ENCODE measurements at places on chromosomes 3 and 15.

DNA sequence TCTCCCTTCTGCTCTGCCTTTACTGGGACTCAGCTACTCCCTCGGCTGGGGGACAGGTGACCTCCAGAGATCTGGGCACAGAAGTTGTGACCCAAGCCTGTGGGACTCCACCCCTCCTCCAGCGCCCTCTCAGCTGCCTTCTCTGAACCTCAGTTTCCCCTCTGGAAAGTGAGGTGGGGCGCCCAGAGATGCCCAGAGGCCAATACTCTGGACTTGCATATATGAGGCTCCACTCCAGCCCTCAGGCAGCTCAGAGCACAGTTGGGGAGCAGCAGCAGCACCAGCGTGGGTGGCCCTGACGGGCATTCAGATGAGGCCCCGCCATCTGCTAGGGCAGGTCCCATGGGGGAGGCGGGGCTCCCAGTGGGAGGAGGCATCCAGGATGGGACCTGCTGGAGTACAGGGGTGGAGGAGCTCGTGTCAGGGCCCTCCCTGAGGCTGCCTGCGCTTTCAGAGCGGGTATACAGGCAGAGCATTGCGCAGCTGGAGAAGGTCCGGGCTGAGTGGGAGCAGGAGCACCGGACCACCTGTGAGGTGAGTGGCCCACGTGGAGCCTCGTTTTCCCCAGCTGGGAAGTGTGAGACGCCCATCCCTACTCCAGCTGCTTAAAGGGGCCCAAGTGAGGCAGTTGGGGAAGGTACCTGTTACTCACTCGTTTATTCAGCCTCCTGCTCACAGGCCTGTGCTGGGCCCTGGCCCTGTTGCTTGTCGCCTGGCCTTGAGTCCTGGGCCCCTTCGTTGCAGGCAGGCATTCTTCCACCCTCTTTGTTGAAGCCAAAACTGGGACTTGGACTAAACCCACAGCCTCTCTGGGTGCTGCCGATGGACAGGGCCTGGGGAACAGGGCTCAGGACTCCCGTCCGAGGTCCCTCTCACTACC lies 35.4 kb downstream of the PSTPIP1 start:
- no peak for DNase-seq

DNA sequence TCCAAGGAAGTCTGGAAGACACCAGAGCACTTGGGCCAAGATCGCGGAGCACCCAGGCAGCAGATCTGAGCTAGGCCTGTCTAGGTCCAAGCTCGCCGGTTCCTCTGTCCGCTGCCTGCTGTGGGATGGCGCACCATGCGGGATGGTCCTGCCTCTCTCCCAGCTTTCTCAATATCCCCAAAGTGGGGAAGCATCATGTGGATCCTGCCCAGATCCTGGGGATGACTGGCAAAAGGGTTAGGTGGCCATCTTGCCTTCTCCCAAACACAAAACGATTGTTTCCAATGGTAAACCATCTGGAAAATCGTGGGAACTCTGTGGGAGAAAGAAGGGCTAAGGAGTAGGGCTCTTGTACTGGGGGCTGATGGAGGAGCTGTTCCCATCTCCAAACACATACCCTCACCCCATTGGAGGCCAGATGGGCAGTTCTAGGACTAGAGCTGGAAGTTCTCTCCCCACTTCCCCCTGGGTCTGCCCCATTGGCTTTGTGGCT lies 8.9 kb downstream of the PRKCD start:
- no peak for DNase-seq

DNA sequence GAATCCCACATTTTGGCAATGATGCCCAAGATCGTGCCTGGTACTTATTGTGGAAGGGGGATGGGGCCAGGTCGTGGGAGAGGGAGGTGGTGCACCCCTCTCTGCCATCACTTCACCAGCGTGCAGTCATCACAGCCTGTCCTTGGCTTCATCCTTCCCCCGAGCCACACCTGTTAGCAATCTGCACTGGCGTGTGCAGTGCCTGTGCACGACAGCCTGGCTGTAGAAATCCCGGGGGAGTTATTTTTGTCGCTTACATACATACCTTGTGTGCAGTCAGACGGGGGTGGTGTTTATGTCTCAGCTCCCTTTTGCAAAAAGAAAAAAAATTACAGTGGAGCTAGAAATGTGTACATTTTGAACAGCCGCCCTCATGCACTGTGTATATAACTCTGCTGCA lies 216.0 kb downstream of the TLE3 start:
- DNase-seq = no peak

DNA sequence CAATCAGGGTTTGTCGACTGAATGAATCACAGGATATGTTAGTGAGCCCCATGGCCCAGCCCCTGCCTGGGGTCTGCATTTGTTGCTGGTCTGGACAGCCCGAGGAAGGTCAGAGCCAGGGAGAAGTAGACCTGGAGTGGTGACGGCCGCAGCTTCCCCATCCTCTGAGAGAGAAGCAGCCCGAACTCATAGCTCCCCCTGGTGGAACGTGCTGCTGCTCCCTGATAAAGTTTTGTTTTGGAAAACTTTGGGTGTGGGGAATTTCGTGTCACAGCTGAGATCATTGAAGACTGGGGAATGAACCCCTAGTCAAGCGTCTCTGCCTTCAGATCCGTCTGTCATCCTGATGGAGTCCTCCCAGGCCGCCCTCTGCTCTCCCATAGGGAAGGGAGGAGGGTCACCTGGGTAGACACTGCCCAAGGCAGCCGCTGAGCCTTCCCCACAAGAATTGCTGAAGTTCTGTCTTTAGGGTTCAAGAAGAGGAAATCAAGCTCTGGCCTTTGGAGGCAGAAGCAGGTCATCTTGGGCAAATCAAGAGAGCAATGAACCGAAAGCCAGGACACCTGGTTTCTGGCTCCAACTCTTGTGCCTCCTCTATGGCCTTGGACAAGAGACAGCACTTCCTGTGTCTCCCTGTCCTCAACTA lies 60.5 kb downstream of the GLDN start:
- DNase-seq = peak; percentile 36

GRCh38 chr3:182843478-182843877 lies 50.2 kb downstream of the ATP11B start:
- peak; percentile 24 for DNase-seq

DNA sequence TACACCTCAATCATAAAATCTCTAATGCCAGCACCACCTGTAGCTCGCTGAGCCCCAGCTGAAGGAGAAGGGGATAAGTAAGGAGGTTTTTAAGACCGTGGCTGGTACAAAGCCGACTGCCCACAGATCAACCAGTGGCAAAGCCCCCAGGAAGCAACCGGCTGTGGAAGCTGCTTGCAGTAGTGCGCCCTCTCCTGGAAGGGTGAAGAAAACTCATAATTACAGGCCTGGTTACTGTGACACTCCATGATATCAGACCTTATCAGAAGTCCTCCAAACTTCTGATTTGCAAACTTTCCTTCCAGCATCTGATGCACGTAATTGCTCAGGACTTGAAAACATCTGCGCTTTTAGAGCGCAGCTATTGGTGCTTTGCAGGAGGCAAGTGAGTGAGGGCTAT lies 63.1 kb upstream of the MCTP2 start:
- DNase-seq = no peak

GRCh38 chr3:189304465-189305351 lies 132.9 kb downstream of the TPRG1 start:
- peak; percentile 63 for DNase-seq

DNA sequence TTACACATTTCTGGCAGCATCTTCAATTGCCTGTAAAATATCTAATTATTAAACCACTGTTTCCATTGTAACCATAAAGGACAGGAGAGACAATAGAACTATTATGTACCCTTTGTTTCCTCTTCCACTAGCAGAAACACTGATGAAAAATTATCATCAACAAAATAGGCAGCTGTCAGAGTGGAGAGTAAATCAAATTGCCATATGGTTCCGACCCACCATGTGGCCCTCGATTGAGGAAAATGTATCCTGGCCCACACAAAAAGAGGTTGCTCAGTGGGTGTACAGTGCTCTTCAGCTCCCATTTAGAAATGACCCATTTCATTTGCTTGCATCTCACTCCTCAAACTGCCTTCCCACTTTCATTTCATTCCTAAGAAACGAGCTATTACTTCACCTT lies 570.6 kb upstream of the UBE2E2 start:
- no peak for DNase-seq

- DNase-seq = peak; percentile 55
Observed at GRCh38 chr15:34808016-34808415, 12.7 kb upstream of the ACTC1 start.

- peak; percentile 22 for DNase-seq
Observed at GRCh38 chr3:52195823-52196331, 2.1 kb upstream of the ALAS1 start.

GRCh38 chr3:177108648-177109047 lies 88.6 kb downstream of the TBL1XR1 start:
- DNase-seq = no peak

DNA sequence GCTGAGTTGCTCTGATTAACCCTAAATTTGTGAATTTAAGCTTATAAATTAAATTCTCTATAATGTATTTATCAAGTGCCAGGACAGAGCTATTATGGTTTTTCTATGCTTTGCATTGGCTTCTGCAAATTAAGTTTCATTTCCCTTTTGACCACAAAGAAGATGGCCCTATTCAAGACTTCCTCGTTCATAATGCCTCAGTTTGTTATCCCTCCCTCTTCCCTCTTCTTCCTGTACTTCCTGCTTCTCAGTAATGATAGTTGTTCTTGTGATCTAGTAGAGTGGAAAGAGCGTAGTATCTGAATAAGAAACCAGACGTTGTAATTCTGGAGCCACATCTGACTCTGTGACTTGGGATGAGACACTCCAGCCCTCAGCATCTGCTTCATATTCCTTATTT lies 118.7 kb downstream of the CACNA1D start:
- DNase-seq = no peak

DNA sequence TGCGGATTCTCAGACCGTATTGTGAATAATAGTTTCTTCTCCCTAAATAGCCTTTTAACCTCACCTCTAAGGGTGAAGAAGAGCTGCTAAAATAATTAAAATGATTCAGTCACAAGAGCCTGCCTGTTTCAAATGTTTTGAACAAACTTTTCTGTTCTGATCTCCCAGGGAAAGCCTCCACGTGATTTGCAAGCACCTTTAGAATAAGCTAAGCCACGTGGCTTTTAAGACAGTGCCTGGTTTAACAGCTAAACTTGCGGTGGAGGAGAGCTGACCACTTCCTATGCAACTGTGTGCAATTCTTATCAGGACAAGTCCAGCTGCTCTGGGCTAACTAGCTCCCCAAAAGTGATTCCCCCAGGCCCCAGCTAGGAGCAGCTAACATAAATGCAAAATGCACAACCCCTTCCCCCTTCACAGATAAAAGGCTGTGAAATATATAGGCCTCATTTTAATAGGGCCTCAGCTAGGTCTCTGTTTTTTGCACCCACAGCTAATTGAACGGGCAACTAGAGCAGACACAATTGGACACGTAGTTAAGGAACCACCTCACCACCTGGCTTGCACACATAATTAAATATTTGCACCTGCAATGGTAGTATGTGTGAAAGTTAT lies 401.2 kb upstream of the NR2F2 start:
- no peak for DNase-seq

- DNase-seq = no peak
Observed at GRCh38 chr3:152550284-152550683, 281.6 kb downstream of the MBNL1 start.
